ENCODE measurements at places on chromosomes 12 and 14. TPM values are rescaled to one million over a fixed set of nuclear protein-coding genes. Genes with fewer than 3 reads are reported as not detected.

GRCh38 chr14:102910442-102910841, 12.0 kb upstream of the AMN start:
- H3K27ac ChIP-seq: no peak overlapping the region
- H3K36me3 ChIP-seq: peaks cover 7% of the 10 kb centered on the region
- no peak for DNase-seq
- no peak overlapping the region for H3K4me3 ChIP-seq
- no peaks in the 10 kb centered on the region for H3K4me1 ChIP-seq

DNA sequence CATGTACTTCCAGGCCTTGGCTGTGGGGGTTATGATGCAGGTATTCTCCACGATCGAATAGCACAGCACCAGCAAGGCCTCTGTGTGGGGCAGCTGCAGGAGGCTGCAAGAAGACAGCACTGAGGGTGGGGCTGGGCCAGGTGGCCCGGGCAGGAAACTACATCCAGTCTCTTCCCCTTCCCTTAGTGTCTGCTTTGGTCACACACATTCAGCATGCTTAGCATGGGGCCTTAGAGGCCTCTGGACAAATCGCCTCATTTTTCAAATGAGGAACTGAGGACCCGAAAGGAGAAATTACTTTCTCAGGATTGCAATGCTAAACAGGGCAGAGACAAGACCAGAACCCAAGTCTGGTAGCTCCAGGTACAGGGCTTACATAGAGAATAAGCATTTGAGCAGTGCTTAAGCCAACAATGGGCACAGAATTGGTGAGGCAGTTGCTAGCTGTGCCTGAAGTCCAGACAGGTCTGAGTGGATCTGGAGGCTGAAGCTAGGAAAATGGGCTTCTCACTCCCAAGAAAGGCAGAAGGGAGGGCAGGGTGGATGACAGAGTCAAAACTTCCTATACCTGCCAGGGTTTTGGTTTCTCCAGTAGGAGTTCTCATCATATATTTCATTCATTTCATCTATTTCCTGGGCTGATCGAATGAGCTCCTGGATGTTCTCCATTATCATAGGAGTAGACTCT, 3.5 kb downstream of the ACRBP start:
- no peak overlapping the region for H3K27ac ChIP-seq
- H3K4me3 ChIP-seq: no peak overlapping the region
- peaks cover 7% of the 10 kb centered on the region for H3K4me1 ChIP-seq

DNA sequence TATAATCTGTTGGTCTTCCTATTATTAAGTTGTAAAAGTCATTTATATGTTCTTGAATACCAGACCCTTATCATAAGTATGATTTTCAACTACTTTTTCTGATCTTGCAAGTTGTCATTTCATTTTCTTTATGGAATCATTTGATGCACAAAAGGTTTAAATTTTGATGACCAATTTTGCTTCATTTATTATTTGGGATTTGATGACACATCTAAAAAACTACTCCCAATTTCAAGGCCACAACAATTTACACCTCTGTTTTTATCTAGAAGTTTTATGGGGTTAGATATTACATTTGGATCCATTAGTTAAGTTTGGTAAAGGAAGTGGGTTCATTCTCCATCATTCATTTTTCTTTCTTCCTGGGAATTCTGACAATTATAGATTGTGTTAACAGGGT, 259.2 kb downstream of the LRFN5 start:
- no peak overlapping the region for H3K4me3 ChIP-seq
- H3K27ac ChIP-seq: no peak overlapping the region
- H3K36me3 ChIP-seq: no peaks in the 10 kb centered on the region
- H3K27me3 ChIP-seq: no peaks in the 10 kb centered on the region
- DNase-seq: no peak
- no peaks in the 10 kb centered on the region for H3K4me1 ChIP-seq

DNA sequence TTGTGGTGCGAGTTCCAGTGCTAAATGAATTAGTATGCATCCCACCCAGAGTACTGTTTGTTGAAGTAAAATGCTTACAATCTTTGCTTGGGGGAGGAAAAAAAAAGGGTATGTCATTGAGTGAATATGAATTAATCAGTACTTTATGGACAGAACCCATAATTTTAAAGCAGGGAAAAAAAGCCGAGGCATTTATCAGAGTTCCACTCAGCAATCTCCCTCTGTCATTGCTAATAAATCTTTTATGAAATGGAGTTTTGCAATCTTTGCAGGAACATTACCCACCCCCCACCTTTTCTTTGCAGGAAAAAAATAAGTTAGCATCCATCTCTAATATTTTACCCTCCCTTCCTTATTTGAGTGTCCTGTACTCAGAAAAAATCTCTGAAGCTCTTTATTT, 127.9 kb upstream of the TMPO start:
- H3K36me3 ChIP-seq: no peaks in the 10 kb centered on the region
- H3K4me1 ChIP-seq: peaks cover 8% of the 10 kb centered on the region
- H3K4me3 ChIP-seq: peak overlapping the region; percentile 37
- H3K27ac ChIP-seq: no peak overlapping the region

- peaks cover 8% of the 10 kb centered on the region for H3K4me1 ChIP-seq
- H3K27ac ChIP-seq: no peak overlapping the region
- peak; percentile 40 for DNase-seq
- H3K36me3 ChIP-seq: no peaks in the 10 kb centered on the region
- no peaks in the 10 kb centered on the region for H3K27me3 ChIP-seq
Observed at GRCh38 chr14:75709207-75709812, 48.3 kb downstream of the TTLL5 start.

DNA sequence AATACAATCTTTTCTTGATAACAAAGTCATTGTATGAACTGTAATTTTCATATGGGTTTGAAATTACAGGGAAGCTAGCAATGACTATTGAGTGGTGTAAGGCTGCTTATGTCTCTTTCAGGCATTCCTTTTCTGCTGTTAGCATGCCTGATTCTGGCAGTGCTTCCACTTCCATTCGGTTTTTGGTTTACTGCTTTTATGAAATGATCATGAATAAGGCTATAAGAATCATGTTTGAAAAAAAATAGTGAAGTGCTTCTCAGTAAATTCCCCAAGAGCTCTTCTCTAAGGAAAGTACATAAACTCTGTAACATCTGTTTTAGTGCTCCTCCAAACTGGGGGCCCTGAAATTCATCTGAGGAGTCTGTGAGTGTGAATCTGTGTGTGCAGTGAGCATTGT, 434.0 kb upstream of the RGS6 start:
- no peak overlapping the region for H3K27ac ChIP-seq
- no peaks in the 10 kb centered on the region for H3K36me3 ChIP-seq
- H3K4me3 ChIP-seq: no peak overlapping the region
- no peak for DNase-seq
- H3K4me1 ChIP-seq: peaks cover 6% of the 10 kb centered on the region

DNA sequence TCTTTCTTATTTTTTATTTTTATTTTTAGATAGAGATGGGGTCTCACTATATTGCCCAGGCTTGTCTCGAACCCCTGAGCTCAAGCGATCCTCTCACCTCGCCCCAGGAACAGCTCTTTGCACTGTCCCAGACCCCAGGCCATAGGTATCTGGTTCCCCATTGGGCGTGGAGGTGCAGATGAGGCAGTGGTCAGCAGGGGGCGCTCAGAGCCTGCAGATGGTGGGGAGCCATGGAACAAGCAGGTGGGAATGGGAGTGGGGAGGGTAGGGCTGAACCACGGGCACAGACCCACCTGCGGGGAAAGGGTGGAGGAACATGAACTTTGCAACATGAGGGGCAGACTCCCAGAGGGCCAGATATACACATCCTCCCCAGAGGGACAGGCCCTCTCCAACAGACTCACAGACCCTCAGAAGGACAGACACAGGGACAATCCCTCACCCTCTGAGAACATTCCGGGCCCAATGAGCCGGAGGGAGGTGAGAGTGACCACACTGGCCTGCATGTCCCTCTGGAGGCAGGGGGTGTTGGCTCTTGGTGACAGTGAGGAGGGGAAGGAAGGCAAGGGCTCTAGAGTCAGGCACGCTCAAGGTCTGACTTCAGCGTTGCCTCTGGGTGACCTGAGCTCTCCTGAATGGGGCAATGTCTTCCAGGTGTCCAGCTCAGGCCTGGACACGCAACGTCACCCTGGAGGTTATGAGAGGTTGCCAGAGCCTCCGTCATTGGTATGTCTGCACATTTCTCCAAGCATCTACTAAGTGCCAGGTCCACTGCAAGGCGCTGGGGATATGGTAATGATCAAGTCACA, 34.9 kb downstream of the KRT80 start:
- H3K27ac ChIP-seq: no peak overlapping the region
- DNase-seq: peak; percentile 35
- H3K36me3 ChIP-seq: no peaks in the 10 kb centered on the region
- H3K4me1 ChIP-seq: peaks cover 4% of the 10 kb centered on the region
- no peak overlapping the region for H3K4me3 ChIP-seq

DNA sequence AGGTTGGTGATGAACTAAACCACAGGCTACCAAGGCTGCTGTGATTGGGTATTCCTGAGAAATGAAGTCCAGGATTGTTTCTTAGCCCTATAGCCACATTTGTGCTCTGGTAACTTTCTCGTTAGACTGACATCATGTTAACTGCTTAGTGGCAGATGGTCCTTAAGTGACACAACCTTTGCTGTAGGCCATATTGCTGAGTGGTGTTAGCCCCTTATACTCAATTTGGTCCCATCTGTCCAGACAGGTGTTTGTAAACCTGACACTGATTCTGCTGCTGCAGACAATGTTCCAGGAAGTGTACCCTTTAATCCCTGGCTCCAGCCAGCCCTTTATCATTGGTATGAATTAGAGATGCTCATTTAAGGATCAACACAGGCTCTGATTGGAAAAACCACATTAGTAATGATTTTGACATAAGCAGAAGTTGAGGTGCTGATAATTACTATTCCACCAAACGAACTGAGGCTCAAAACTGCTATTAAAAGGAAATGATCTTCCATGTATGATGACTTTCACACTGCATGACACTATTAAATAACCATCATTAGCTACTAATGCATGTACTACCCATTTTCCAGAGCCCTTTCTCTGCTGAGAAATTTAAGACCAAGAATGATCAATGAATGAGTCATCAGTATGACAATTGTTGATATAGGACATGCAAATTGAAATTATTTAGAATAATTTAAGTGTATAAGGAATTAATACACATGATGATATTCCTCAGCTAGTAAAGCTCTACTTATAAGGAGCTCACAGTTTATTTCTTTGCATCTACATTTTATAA, 3.6 kb upstream of the SSTR1 start:
- no peaks in the 10 kb centered on the region for H3K27me3 ChIP-seq
- no peak overlapping the region for H3K27ac ChIP-seq
- no peak overlapping the region for H3K4me3 ChIP-seq

DNA sequence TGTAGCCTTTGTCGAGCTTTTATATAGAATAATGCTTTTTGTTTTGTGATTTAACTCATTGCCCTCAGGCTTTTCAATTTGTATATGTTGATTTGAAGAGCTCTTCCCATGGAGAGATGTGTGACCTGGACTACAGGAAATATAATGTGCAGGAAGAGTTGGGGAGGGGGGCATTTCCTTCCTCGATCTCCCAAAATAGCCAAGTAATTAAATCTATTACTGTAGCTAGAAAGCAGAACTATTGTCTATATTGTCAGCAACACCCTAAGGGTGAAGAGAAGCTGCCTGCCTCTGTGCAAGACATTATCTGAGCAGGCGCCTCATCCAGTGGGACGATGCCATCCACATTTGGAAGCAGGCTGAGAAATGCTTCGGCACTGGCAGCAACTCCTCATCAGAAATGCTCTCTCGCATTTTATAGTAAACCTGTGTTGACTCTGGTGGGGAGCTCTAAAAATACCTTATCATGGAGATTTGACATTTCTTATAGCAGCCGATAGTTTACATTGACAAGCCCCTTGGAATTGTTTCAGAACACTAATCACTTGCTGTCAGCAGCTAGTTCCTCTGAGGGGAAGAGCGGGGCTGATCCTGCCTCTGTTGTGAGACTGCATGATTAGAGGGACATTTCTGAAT, 392.5 kb upstream of the RGS6 start:
- peak overlapping the region; percentile 40 for H3K4me3 ChIP-seq
- DNase-seq: no peak
- no peaks in the 10 kb centered on the region for H3K27me3 ChIP-seq

GRCh38 chr14:74902941-74903705, 19.9 kb downstream of the RPS6KL1 start:
- H3K4me3 ChIP-seq: no peak overlapping the region
- H3K27me3 ChIP-seq: no peaks in the 10 kb centered on the region
- peaks cover 17% of the 10 kb centered on the region for H3K4me1 ChIP-seq
- peaks cover 57% of the 10 kb centered on the region for H3K36me3 ChIP-seq
- no peak overlapping the region for H3K27ac ChIP-seq

GRCh38 chr12:65492998-65493912, 214.8 kb downstream of the MSRB3 start:
- no peak overlapping the region for H3K4me3 ChIP-seq
- no peaks in the 10 kb centered on the region for H3K36me3 ChIP-seq
- no peak for DNase-seq
- peaks cover 11% of the 10 kb centered on the region for H3K4me1 ChIP-seq
- no peak overlapping the region for H3K27ac ChIP-seq

GRCh38 chr12:98439471-98439951, 75.9 kb upstream of the TMPO start:
- no peaks in the 10 kb centered on the region for H3K36me3 ChIP-seq
- no peak for DNase-seq
- H3K27ac ChIP-seq: no peak overlapping the region
- peak overlapping the region; percentile 8 for H3K4me3 ChIP-seq
- peaks cover 9% of the 10 kb centered on the region for H3K4me1 ChIP-seq
- H3K27me3 ChIP-seq: no peaks in the 10 kb centered on the region

DNA sequence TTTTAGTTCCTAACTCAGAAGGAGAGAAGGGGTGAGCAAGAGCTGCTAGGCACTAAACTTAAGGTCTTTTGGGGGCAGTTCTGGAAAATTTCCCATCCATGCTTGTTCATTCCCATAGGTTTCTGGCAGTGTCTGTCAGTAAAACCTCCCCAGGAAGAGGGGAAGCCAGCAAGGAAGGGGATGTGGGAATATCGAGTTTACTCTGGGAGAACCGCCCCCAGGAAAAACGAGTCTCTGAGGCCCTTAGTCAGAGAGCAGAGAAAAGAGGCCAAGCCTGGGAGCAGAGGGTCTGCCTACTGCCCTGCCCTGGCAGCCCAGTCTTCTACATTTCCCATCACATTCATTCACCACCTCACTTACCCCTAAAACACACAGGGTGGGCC, 55.9 kb downstream of the TMCC3 start:
- H3K4me1 ChIP-seq: no peaks in the 10 kb centered on the region
- no peak for DNase-seq
- no peaks in the 10 kb centered on the region for H3K36me3 ChIP-seq
- H3K27me3 ChIP-seq: no peaks in the 10 kb centered on the region
- no peak overlapping the region for H3K4me3 ChIP-seq

- H3K4me1 ChIP-seq: peaks cover 27% of the 10 kb centered on the region
- H3K36me3 ChIP-seq: no peaks in the 10 kb centered on the region
- no peaks in the 10 kb centered on the region for H3K27me3 ChIP-seq
- no peak overlapping the region for H3K4me3 ChIP-seq
- no peak overlapping the region for H3K27ac ChIP-seq
Observed at GRCh38 chr14:32633224-32633859, 304.2 kb downstream of the AKAP6 start.

- no peaks in the 10 kb centered on the region for H3K27me3 ChIP-seq
- no peak overlapping the region for H3K4me3 ChIP-seq
- H3K27ac ChIP-seq: no peak overlapping the region
- no peaks in the 10 kb centered on the region for H3K4me1 ChIP-seq
Observed at GRCh38 chr12:13880613-13881012, 100.8 kb downstream of the GRIN2B start.

GRCh38 chr14:65926935-65927700, 514.6 kb downstream of the FUT8 start:
- H3K36me3 ChIP-seq: no peaks in the 10 kb centered on the region
- H3K27me3 ChIP-seq: no peaks in the 10 kb centered on the region
- H3K27ac ChIP-seq: no peak overlapping the region
- no peak overlapping the region for H3K4me3 ChIP-seq

NELL2 gene
- 6.0 TPM for total RNA-seq

OTOGL gene
- 0.81 TPM for total RNA-seq

CHGA gene
- total RNA-seq: not detected

FAM186B gene
- 0.42 TPM for total RNA-seq

SYNDIG1L gene
- 3.1 TPM for total RNA-seq

SLC7A7 gene
- 38.5 TPM for total RNA-seq

CLEC4C gene
- total RNA-seq: not detected

PIWIL1 gene
- not detected for total RNA-seq
